Ascending aorta (tissue), 2 donors: ENCODE measurements at places on chromosomes 3 and 15. TPM values are rescaled to one million over a fixed set of nuclear protein-coding genes. Genes with fewer than 3 reads are reported as not detected.

DNA sequence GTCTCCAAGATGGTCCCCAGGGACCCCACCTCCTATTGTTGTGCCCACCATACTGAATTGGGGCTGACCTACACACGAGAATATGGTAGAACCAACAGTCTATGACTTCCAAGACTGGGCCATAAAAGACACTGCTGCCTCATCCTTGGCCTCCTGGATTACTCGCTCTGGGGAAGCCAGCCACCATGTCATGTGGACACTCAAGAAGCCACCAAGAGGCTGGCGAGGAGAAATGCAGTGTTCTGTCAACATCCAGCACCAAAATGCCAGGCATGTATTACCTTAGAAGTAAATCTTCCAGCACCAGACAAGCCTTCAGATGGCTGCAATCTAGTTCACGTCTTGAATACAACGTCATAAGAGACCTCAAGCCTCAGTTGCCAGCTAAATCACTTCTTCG is 17.1 kb upstream of the TPM1 start:
- H3K27ac ChIP-seq = no peak overlapping the region
- no peak for DNase-seq
- H3K36me3 ChIP-seq = no peaks in the 10 kb centered on the region
- H3K27me3 ChIP-seq = no peaks in the 10 kb centered on the region

GRCh38 chr3:113118336-113118735 is 93.0 kb upstream of the BOC start:
- no peak for DNase-seq
- peaks cover 2% of the 10 kb centered on the region for H3K4me1 ChIP-seq
- H3K4me3 ChIP-seq = no peak overlapping the region
- no peaks in the 10 kb centered on the region for H3K36me3 ChIP-seq

DNA sequence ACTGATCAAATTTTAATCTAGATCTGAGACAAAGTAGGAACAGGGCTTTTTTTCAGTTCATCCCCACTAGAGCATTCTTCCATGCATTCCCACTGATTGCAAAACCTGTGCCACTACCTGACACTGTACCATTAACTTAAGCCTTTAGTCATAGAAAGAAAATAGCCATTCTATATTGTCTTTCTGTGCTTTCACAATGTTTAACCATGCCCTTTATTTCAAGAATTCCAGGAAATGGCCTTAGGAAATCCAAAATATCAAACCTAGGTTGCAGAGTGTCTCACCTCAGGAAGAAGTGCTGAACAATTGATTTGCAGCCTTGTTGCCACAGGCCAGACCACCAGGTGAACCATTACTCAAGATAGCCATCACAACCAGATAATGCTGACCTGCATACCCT is 56.2 kb upstream of the TGFBR2 start:
- no peaks in the 10 kb centered on the region for H3K36me3 ChIP-seq
- H3K4me1 ChIP-seq = no peaks in the 10 kb centered on the region
- H3K4me3 ChIP-seq = no peak overlapping the region
- no peaks in the 10 kb centered on the region for H3K27me3 ChIP-seq

The CHRNA3 gene
- total RNA-seq = not detected
